Stimulated activated CD8-positive, alpha-beta memory T cell treated with anti-CD3 and anti-CD28 coated beads, Interleukin-7, amount 100 ng/mL, for 1 hour (primary cell): ENCODE measurements at places on chromosomes 11 and 22.

- DNase-seq, result no peak
Observed at GRCh38 chr11:83158357-83158786, 1.4 kb downstream of the PCF11 start.

- DNase-seq, result no peak
Observed at GRCh38 chr11:64316672-64317324, 561 bp downstream of the TRMT112 start.

DNA sequence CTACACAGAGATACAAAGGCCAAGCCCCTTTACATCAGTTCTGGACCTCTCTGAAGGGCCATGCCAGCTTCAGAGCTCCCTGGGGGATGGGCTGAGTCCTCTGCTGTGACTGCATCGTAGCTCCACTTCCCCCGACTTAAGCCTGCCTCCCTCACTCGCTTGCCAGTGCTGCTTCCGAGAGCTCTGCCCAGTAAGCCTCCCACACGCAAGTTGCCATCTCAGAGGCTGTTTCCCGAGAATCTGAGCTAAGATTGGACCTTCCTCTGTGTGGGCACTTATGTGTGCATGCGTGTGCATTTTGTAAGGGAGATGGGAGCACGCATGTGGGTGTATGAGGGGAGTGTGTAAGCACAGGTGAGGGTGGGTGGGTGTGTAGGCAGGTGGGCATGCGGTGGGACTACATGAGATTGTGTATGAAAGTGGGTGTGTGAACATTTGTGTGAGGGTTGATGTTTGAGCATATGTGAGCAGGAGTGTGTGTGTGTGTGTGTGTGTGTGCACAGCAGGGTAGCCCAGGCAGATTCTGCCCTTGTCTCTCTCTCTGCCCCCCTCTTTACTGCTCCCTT lies 163.0 kb upstream of the SYT13 start:
- no peak for DNase-seq

- DNase-seq, result no peak
Observed at GRCh38 chr11:80980227-80980626, 1539.4 kb upstream of the TENM4 start.

- no peak for DNase-seq
Observed at GRCh38 chr11:65559951-65560537, 1.9 kb upstream of the LTBP3 start.

DNA sequence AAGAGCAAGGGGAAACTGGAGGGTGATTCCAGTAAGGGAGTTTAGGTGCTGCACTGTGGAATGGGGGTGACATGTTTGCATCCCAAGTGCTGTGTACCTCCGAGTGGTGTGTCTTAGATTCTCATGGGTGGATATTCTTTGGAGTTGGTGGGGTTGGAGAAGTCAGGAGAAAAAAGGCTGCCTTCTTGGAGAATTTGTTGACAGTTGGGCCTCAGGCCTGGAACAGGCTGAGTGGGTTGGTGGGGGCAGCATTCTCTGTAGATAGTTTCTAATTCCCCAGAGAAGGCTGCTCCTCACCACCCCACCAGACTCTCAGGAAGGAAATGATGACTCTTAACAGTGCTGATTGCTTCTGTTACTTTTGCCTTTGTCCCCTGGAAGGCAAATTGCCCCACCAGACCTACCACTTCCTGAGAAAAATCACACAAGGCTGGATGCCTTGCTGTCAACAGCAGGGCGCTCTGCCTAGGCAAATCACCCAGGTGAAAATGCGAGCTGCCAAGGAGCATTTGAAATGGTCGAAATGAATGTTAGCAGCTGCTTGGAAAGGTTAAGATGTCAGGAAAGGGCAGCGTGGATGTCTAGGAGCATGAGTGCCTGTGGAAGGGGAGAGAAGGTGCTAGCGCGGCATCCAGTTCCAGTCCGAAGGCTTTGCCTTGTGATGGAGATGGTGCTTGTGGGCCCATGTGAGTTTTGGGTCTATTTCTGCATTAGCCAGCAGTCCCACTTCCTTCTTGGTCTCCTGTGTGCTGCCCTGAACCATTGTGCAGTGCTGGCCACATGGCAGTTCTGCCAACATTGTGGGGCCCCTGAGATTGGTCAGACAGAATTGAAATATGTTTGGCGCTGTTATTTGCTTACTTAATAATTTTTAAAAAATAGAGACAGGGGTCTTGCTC lies 29.7 kb upstream of the SORL1-AS1 start:
- peak; percentile 43 for DNase-seq

DNA sequence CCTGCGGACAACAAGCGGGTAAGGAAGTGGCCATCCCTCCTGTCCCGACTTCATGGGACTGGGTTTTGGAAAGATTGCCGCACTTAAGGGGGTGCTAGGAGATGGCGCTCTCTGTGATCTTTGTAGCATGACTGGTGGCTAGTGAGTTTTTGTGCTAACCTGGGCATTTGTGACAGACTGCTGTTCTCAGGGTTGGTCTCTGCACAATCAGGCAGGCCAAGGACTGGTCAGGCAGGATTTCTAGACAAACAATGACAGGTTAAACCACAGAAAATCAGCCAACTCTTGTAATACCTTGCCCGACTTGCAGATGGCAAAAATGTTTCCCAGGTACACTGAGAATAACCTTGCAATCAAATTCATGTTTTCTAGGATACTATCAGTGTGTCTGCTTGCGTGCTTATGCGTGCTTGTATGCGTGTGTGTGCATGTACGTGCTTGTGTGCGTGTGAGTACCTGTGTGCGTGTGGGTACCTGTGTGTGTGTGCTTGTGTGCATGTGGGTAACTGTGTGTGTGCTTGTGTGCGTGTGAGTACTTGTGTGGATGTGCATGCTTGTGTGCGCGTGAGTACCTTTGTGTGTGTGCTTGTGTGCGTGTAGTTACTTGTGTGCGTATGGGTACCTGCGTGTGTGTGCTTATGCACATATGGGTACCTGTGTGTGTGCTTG lies 25.6 kb upstream of the SORL1-AS1 start:
- DNase-seq, result no peak
